SW480 (cell line): ENCODE measurements at places on chromosomes 3 and 15.

DNA sequence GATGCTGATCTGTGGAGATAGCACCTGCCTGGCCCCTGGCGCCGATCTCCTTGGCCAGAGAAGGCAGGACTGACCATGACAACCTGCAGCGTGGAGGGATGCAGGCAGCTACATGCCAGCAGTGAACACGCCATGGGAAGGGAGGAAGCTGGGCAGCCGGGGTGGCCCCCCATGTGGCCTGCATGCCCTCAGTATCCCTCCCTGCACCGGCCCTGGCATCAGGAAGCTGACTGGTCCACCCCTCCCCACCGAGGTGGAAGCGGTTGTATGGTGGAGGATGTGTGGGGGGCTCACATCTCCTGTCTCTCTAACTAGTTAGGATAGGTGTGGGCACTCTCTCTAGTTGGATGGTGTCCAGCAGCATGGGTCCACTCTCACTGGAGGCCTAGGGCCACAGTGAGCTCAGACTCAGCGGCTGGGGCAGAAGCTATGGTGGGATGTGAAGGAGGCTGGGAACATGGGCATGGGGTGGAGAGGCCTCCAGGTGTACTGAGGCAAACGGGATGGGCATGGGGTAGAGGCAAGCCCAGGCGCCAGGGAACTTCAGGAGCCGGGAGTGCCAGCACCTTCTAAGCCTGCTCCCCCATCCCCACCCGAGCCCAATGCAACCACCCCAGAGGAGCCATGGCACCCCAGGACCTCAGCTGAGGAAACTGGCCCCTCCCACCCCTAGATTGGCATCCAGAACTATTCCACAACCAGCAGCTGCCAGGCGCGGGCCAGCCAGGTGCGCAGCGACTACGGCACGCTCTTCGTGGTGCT, 1.8 kb upstream of the ABTB1 start:
- DNase-seq, result no peak

DNA sequence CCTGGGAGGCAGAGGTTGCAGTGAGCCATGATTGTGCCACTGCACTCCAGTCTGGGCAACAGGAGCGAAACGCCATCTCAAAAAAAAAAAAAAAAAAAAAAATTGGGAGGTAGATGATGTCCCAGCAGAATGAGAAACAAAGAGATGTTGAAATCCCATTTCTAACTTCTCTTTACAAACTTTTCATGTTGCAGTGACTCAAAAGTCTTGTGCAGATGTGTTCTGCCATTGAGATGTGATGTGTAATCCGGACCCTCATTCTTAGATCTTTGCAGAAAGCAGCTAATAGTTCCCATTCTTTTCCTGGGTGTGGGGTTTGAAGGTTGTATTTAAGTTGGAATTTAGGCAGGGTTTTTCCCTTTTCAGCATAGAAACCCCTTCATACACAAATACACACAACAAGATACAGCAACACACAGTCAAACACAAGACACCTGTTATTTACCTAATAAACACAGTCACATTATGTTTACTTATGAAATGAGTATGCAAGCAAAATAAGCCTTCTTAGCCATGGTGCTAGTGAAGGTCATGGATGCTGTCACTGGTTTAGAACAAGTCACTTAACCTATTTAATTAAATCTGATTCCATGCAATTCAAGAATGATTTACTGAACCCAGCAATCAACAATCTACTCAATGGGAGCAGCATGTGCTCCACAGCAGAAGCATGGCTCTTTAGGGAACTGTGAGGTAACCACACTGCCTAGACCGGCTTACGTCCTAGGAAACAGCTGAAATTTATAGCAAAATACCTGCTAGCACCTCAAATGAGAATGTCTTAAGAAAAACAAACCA, 14.9 kb downstream of the SIAH2 start:
- DNase-seq, result no peak

DNA sequence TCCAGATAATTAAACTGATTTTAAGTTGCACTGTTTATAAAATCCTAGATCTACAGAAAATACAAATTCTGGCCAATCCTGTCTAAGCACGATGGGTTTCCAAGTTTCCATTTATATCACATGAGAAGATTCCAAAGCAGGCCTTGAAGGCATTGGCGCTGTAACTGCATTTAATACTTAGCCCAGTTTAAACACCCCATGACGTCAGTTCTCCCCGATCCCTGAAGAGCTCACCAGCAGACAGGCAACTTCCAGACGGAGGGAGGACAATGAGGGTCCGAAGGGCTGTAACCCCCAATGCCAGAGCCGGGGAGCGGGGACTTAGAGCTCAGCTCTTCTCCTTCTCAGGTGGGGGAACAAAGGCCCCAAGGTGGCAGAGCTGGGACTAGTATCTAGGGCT, 117.3 kb downstream of the XXYLT1 start:
- DNase-seq, result no peak

DNA sequence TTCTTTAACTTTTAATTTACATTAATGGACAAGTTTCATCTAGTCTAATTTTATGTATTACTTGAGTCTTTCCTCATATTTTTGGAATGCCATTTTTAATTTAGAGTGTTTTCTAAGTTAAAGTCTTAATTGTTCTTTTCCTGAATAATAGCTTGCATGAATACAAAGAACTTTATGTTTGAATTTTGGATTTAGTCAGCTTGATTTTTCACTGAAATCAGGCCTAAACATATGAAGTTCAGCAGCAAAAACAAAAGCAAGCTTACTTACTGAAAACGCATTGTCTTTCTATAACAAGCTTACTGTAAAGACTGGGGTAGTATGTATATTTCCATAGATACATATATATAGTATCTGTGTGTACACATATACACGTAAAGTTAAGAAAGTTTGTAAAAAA, 126.0 kb downstream of the ZBTB20 start:
- no peak for DNase-seq
